ENCODE measurements at places on chromosomes 12 and 14. TPM values are rescaled to one million over a fixed set of nuclear protein-coding genes. Genes with fewer than 3 reads are reported as not detected.

Gene CDKN3
- total RNA-seq = 13.5 TPM

DNA sequence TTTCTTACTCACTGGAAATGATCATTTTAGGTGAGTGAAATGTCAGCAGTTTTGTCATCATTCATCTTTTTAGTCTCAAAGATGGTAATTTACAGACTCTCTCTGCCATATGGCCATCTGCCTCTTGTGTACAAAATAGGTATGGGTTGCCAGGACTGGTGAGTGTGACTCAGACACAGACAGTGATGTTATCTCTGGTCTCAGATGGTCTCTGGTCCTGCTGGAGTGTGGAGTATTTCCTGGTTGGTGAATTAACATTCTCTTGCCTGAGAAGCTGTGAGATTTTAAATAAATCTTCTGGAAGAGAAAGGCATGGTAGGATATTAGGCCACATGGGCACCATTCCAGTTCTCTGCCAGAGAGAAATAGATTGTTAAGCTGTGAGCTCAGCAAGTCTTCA is 207.0 kb downstream of the ATP23 start:
- no peaks in the 10 kb centered on the region for H3K36me3 ChIP-seq
- DNase-seq = no peak
- H3K4me1 ChIP-seq = no peaks in the 10 kb centered on the region

- DNase-seq = no peak
- peaks cover 7% of the 10 kb centered on the region for H3K4me1 ChIP-seq
Observed at GRCh38 chr14:63800083-63800482, 52.7 kb upstream of the SYNE2 start.

DNA sequence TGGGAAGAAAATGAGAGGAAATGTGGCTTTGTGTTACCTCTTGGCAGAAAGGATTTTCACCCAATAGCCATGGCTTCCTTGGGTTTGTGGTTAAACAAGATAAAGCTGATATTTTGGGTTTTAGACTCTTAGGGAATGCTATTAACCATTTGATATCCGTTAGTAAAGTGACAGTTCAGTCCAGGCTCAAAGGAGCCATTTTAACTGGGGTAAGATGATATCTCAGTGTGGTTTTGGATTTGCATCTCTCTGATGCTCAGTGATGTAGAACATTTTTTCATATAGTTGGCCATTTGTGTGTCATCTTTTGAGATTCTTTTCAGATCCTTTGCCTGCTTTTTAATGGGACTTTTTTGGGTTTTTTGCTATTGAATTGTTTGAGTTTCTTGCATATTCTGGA is 30.1 kb downstream of the IFT43 start:
- no peak for DNase-seq
- no peaks in the 10 kb centered on the region for H3K36me3 ChIP-seq
- no peak overlapping the region for H3K4me3 ChIP-seq
- H3K4me1 ChIP-seq = peaks cover 20% of the 10 kb centered on the region
- no peak overlapping the region for H3K27ac ChIP-seq
- H3K27me3 ChIP-seq = no peaks in the 10 kb centered on the region

Gene CRIP2
- 748 TPM for total RNA-seq

DNA sequence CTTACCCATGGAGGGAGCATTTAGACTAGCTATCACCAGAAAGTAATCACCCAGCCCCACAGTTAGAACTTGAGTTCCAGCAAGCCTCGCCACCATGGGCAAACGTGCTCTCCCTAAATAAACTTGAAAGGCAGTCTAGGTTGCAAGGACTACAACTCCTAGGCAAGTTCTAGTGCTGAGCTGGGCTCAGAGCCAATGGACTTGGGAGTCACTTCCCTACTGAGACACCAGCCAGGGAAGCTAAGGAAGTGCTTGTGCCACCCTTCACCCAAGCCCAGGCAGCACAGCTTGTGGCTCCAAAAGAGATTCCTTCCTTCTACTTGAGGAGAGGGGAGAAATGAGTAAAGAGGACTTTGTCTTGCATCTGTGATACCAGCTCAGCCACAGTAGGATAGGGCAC is 57.9 kb downstream of the SLCO1A2 start:
- H3K27me3 ChIP-seq = no peaks in the 10 kb centered on the region
- no peak for DNase-seq
- no peak overlapping the region for H3K27ac ChIP-seq
- no peaks in the 10 kb centered on the region for H3K4me1 ChIP-seq
- no peak overlapping the region for H3K4me3 ChIP-seq
- no peaks in the 10 kb centered on the region for H3K36me3 ChIP-seq

- peaks cover 3% of the 10 kb centered on the region for H3K4me1 ChIP-seq
- DNase-seq = no peak
- no peak overlapping the region for H3K4me3 ChIP-seq
- no peak overlapping the region for H3K27ac ChIP-seq
- no peaks in the 10 kb centered on the region for H3K36me3 ChIP-seq
- H3K27me3 ChIP-seq = no peaks in the 10 kb centered on the region
Observed at GRCh38 chr12:94710933-94711332, 60.6 kb upstream of the TMCC3 start.

Gene CHMP4A
- total RNA-seq = 33.4 TPM

- no peak overlapping the region for H3K27ac ChIP-seq
- no peak overlapping the region for H3K4me3 ChIP-seq
- no peaks in the 10 kb centered on the region for H3K36me3 ChIP-seq
Observed at GRCh38 chr12:25875661-25876060, 82.8 kb upstream of the RASSF8 start.

- H3K4me3 ChIP-seq = no peak overlapping the region
- no peak for DNase-seq
- no peaks in the 10 kb centered on the region for H3K36me3 ChIP-seq
- no peaks in the 10 kb centered on the region for H3K4me1 ChIP-seq
Observed at GRCh38 chr12:111084158-111084557, 163.8 kb upstream of the MYL2 start.

DNA sequence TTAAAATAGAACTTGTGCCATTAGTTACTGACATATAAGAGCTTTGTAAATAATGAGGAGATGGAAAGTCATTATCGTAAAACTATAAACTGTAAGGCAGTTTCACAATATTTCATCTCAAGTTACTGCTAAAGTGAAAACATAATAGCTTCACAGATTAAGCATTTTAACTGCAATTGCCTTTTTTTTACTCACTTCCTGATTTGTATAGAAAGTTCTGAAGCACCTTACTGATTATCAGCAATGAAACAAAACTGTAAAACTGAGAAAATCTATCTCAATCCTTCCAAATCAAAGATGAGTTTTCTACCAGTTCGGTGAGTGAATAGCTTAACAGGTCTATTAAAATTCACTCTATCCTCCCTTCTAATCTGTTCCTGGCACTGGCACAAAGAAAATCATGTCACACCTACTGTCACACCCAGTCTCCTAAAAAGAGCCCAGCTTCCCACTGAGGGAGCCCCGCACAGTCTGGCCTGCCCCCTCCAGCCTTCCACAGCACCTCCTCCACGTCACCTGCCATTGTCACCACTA is 161.4 kb upstream of the ABCD2 start:
- no peak overlapping the region for H3K27ac ChIP-seq
- no peak for DNase-seq
- H3K36me3 ChIP-seq = no peaks in the 10 kb centered on the region
- no peak overlapping the region for H3K4me3 ChIP-seq
- H3K4me1 ChIP-seq = no peaks in the 10 kb centered on the region
